Stomach (tissue), 19 donors: ENCODE measurements at places on chromosomes 1 and 21. TPM values are rescaled to one million over a fixed set of nuclear protein-coding genes. Genes with fewer than 3 reads are reported as not detected.

The EVA1C gene
- 18.2 TPM for polyA plus RNA-seq

The NCF2 gene
- polyA plus RNA-seq, result 10.0 TPM

The HES4 gene
- 4.0 TPM for polyA plus RNA-seq

The TENT5C gene
- 8.3 TPM for polyA plus RNA-seq

The NUP210L gene
- polyA plus RNA-seq, result not detected

The OR2T2 gene
- not detected for polyA plus RNA-seq
